ENCODE measurements at places on chromosomes 11 and 22.

GRCh38 chr22:43743131-43743530, 69.0 kb downstream of the EFCAB6 start:
- no peak for DNase-seq

DNA sequence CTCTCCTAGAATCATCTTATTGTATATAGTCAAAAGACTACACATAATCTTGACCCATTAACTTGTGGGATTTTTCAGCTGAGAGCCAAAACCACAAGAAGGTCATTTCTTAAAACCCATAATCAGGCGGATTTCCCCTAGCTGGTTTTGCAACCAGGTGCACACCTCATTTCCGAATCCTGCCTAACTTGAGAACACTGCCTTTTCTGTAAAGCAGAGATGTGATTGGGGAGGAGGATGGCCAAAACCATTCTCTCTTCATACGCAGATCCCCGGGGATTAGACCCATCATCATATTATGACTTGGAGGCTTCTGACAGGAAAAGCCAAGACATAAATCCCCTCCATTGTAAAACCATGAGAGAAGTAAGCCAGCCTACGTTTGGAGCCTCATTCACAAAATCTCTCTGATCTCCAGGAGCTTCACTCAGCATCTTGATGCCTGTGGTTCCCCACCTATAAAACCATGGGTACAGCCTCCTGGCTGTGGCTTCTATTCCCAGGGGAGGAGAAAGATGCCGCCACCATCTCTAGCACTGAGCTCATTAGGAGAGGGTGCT, 191.3 kb downstream of the KIF18A start:
- DNase-seq = no peak

GRCh38 chr11:73271936-73272679, at the start of gene P2RY6:
Gene P2RY6, plus strand, starts transcription at chr11:73272338. Its CDS starts 24,181 bp downstream, at chr11:73296519.
- peak; percentile 97 for DNase-seq

- peak; percentile 10 for DNase-seq
These were observed 10.6 kb downstream of the JHY start for GRCh38 chr11:122893131-122893530.

- no peak for DNase-seq
These were observed 79.0 kb downstream of the CADM1 start for GRCh38 chr11:115425250-115425649.

DNA sequence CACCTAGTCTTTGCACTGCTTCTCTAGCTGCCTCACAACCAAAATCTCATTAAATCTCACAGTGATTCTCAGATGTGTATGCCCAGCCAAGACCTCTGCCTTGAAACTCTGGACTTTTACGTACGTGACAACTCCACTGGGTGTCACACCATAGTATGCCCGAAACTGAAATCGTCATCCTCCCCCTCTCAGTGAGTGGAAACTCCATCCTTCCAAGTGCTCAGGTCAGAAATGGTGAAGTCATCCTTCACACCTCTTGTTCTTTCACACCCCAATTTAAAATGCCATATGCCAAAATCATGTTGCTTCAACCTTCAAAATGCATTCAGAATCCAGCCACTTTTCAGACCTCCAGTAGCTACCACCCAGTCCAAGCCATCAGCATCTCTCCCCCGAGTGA, 42.5 kb downstream of the SFI1 start:
- DNase-seq = no peak

GRCh38 chr11:22371160-22371559, 33.0 kb downstream of the SLC17A6 start:
- no peak for DNase-seq

- peak; percentile 21 for DNase-seq
These were observed 969 bp downstream of the CCDC117 start for GRCh38 chr22:28773461-28773867.

DNA sequence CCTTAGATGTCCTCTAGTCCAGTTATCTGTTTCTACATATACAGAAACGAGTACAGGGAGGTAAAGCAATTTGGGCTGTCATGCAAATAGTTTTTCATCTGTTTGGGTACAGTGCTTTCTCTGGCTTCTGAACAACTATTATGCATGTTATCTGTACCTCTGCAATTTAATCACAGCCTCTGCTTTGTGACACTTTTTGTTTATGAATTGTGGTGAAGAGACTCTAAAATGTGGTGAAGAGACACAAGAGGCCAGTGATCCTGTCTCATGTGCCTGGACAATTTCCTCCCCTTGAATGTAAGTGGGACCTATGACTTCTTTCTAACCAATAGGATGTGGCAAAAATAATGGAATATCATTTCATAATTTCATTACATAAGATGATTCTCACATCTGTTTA, 130.3 kb upstream of the ARHGAP42 start:
- DNase-seq = no peak

DNA sequence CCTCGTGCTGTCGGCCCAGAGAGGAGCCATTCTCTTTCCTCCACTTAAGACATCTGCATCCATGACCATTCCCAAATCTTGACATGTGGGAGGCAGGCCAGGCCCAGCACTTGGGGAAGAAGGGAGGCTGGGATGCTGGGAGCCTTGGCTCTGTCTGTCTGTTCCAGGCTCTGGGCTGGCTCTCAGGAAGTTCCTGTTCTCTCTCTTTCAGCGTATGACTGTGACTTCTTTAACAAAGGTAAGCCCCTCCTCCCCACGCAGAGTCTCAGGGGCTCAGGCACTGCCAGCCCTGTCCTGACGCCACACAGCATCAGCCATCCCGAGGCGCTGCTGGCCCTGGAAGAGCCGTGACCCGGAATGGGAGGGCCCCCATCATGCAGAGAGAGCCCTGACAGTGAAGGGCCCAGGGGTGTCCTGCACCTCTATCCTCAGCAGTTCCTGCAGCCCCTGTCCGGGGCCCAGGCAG, 52.4 kb downstream of the OTOG start:
- DNase-seq = no peak

DNA sequence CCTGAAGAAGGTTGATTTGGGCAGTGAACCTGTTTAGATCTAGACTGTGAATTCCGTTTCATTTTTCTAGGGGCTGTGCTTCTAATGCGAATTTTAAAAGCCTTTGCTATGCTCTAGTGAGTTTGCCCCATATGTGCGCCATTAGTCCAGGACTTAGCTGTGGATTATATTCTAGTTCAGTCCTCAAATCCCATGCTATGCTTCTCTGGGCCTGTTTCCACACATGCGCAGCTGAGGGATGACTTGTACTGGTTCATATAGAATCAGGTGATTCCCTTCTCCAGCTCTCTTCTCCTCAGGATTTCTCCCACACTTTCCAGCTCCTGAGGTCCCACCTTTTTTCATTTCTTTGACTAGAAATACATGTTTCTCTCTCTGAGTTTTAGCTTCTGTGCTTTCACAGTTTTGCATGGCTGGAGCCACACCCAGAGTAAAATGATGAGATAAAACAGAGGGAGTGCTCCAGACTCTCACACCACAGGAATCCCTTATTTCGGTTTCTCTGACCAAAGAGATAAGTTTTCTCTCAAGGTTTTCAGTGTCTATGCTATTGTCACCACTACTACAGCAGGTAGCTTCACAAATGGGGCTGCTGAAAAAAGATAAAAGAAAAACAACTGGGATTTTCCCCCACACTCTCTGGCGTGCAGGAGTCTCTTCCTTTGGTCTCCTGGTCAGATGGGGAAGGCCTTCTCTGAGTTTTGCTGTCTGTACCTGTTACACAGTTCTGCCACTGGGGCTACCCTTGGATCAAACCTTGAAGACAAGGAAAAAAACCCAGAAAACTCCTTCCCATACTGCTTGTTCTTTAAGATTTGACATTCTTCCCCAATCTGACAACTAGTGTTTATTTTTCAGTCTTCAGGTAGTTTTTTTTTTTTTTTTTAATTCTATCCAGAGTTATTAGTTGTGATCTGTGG, 96.2 kb upstream of the TEAD1 start:
- no peak for DNase-seq

DNA sequence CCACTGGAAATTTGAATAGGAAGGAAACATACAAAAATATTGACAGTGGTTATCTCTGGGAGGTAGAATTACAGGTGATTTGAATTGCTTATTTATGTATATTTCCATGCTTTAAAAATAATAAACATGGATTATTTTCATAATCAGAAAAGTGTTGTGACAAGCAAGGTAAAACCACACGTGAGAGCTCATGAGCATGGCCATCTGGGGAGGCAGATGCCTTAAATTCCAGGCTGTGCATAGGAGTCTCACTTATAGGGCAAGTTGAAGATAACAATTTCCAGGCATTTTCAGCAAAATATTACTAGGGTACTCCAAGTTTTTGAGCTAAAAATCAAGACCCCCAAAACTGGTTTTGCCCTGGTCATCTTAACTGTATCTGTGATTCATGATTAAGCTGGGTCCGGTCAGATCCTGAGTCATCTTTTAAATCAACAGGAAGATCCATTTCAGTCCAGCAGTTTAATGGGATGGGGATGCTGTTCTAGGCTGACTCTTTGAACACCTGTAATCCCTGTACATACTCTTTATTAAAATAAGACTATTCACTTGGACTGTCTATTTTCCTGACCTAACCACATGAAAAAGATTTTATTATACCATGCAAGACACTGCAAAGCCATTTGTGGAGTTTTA, 115.8 kb upstream of the NARS2 start:
- DNase-seq = no peak

- no peak for DNase-seq
These were observed 4.0 kb upstream of the L3MBTL2 start for GRCh38 chr22:41201141-41201540.

DNA sequence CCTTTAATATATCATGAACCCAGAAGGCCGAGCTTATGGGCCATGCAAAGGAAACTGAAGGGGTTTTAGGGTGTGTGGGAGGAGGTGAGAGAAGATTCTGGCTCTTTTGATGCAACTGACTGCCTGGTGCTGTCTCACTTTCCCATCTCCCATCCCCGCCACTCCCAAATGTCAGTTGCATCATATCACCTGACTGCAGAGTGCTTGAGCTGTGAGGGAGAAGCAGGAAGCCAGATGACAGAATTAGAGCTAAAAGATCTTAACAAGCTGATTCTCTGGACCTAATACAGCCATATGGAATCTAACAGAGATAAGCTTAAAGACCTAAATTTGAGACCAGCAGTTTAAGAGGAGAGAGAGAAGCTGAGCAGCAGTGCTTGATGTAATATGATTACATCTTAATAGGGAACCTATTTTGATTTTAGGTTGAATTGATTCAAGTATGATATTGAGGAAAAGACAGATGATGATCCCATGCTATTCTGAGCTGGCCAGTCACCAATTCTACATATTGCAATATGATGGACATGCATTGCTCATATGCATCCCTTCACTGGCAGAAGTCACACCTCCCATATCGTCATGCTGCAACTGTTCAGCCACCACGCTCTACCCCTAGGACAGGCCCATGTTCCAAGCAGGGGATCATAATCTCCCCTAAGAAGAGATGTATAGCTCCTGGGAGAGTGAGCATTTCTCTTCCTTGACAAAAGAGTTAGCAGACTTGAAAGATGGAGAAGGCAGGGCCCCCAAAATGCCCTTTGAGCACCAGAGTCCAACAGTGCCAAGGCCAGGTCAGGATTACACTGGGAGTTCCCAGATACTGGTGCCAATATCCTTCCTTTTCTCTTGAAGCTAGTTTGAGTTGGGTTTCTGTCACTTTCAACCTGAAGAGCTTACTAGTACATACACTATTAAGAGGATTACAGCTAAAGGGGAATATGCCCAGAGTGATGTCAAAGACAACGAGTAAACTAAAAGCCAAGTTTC, 44.9 kb downstream of the PLEKHA7 start:
- no peak for DNase-seq

- DNase-seq = no peak
These were observed 627.7 kb downstream of the OPCML start for GRCh38 chr11:132904607-132905006.

DNA sequence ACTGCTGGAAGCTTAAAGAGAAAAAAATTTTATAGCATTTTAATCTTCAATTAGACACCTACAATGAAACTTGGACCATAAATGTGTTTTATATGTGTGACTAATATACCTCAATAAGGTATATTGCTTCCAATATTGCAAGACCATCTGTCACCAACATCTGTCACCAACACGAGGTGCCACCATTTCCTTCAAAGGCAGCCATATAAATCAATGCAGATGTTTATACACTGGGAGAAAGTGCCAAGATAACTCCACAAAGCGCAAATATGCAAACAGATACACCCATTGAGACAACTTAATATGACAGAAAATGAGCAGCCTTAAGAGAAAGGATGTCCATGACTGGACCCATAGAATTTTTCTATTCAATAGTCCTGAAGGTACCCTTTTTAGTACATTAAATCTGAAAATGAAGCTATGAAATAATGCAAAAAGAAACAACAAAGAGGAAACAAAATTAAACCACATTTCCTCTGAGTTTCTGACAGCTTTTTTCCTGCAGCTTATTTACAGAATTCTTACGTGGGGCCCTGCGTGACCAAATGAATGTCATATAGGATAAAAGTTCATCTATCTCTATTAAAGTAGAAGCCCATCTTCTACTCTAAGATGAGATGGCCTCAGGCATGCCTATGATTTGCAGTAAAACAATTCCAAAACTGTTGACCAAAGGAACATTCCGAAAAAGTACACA, 12.5 kb downstream of the MPZL3 start:
- DNase-seq = no peak

GRCh38 chr11:106503901-106504300, 426.4 kb downstream of the AASDHPPT start:
- no peak for DNase-seq

DNA sequence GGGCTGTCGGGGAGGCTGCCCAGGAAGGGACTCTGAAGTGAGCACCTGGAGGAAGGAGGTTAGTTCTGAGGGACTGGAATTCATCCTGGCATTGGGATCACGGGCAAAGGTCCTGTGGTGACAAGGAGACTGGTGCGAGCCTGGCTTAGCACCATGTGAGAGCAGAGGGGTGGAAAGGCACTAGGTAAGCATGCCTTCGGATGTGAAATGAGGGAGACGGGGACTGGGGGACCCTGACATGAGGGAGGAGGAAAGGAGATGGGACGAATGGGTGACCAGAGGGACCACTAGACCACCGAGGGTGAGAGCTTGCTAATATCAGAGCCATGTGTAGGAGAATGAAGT, 3.1 kb upstream of the VPREB1 start:
- DNase-seq = no peak

- DNase-seq = peak; percentile 23
These were observed 33.8 kb downstream of the PRDM10 start for GRCh38 chr11:129968591-129969419.

GRCh38 chr22:49853981-49854831, 562 bp downstream of the ZBED4 start:
- DNase-seq = peak; percentile 22

- DNase-seq = no peak
These were observed 5.5 kb upstream of the LTO1 start for GRCh38 chr11:69680688-69681087.

GRCh38 chr11:68923614-68924013, 19.9 kb downstream of the IGHMBP2 start:
- no peak for DNase-seq

GRCh38 chr22:47060718-47061117, 298.3 kb downstream of the TBC1D22A start:
- DNase-seq = no peak

Measured in CD14-positive monocyte (primary cell).